ENCODE measurements at places on chromosomes 3 and 15.

DNA sequence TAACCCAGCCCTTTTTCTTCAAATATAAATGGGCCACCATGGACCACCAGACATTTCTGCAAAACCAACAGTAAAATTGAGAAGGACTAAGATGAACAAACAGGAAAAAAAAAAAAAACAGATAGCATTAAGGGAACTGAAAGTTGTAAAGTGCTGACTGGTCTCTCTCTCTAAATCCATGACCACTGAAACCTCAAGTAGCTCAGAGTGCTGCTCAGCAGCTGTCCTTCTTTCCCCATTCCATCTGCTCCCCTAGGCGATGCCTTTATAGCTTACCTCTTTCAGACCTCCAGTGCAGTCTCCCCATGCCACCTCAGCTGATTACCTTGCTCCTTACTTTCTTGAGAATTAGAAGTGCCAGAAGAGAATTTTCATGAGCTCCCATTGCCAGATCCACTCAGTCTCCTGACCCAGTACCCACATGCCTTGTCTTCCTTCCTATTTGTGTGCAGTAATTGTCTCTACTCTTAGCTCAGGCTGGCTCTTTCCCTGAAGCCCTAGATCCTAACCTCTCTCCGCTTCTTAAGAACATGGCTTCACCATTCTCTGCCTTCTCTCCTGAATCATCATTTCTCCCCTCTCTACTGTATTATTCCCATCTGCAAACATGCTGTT is 23.9 kb upstream of the XIRP1 start:
- peak; percentile 10 for DNase-seq

GRCh38 chr3:138051947-138052802 is 42.2 kb downstream of the CLDN18 start:
- no peak for DNase-seq

GRCh38 chr3:41522612-41523011 is 323.3 kb downstream of the CTNNB1 start:
- no peak for DNase-seq

GRCh38 chr3:15638891-15639262 is 37.3 kb downstream of the BTD start:
- no peak for DNase-seq

DNA sequence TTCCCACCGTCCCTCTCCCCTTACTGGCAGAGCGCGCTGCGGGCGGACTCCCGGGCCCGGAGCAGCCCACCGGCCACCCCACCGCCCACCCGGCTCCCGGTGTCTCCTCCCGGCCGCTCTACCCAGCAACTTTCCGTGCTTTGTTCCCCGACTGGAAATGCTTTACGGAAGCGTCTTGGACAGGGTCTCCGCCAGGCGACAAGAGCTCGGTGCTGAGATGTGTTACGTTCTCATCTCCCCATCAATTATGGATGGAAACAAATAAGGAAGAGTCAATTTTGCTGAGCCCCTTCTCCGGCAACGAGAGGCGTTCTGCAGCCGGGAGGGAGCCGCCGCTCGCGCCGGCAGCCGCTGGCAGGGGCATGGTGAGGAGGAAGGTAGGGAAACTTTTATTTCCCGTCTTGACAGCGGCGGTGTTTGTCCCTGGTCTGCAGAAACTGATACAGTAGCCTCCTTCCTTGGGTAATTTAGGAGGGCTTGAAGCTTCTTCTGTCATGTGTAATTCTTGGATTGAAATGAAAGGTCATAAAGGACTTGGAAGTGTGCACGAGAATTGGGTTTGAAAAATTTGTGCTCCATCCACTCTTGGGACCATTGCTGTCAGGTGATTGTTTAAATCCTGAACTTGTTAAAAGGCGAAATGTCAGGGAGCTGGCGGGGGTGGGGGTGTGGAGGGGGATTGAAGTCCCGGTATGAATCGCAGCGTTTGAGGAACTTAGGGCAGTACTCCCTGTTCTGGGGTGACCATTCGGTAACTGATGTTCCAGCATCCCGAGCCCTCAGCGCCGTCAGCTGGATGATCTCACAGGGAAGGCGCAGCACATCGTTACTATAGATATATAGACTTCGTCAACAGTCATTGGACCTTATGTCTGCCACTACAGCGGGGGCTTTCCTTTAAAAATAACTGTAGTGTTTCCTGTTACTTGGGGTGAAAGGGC is 1.5 kb downstream of the SEMA6D start:
- DNase-seq = no peak

DNA sequence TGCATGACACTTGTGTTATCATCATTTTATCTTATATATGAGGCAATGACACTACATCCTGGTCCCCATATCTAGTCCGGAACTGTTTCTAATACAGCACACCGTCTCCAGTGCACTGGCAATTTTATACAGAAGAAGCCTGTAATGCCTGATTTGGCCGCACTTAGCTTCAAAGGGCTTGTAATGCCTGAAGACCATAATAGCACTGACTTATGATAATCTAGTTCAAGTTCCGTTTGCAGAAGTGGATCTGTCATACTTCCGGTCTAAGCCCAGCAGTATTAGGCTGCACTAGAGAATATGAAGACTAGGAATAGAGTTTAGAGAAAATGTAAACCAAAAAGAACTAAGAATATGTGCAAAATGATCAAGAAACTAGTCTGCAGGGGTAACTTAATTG is 1.3 kb downstream of the BNIP2 start:
- DNase-seq = no peak

GRCh38 chr15:77144492-77145070 is 73.7 kb upstream of the TSPAN3 start:
- no peak for DNase-seq

DNA sequence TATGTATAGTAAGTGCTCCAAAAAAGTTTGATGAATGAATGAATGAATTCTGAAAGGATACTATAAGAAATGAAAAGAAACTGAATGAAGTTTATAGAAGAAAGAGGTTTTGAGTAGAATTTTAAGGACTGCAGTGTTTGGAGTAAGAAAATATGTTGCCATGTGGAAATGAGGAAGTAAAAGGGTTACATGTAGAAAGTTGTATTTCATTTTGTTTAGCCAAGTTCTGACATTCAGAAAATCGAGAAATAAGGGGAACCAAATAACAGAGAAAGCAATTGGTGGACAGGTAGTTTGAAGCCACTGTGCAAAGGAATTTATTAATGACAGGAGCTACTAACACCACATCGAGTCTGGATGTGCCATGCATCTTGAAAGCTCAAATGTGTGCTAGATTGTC is 200.7 kb downstream of the SATB1 start:
- no peak for DNase-seq

DNA sequence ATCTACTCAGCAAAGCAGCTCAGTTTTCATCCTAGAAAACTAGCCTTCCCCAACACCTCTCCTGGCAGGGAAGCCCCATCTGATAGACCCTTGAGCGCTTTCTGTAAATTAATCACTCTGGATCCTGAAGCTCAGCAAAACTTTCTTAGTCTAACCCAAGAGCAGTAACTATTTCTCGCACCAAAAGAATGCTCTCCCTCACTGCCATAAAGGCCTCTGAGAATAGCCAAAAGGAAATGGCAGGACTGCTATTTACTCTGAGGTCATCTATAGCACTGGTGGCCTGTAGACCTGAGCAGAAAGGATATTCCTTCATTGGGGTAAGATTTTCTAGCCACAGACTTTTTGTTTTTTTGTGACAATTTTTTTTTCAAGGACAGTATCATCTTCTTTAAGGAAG is 345.8 kb upstream of the ADAMTS9 start:
- DNase-seq = no peak

- DNase-seq = no peak
Measured at GRCh38 chr3:193790086-193790990, 197.3 kb downstream of the OPA1 start.

DNA sequence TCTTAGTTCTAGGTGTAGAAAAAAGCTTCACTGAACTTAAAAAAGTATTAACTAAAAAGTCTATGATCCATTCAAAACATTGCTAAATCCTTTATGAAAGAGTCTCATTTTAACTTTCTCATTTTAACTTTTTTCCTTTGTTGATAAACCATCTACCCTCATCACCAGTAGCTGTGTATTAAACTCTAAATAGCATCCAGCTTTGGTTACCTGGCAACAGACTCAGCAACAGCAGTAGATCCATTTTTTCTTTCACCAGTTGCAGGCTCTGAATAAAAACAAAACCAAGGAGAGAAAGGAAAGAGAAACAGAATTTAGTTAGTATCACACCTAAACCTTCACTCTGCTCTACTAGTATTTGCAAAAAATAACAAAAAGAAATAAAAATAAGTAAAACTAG is 51.6 kb downstream of the TP53BP1 start:
- DNase-seq = no peak

GRCh38 chr3:31086698-31087097 is 192.2 kb upstream of the GADL1 start:
- DNase-seq = no peak

- no peak for DNase-seq
Measured at GRCh38 chr3:169363318-169364265, 299.9 kb downstream of the MECOM start.

DNA sequence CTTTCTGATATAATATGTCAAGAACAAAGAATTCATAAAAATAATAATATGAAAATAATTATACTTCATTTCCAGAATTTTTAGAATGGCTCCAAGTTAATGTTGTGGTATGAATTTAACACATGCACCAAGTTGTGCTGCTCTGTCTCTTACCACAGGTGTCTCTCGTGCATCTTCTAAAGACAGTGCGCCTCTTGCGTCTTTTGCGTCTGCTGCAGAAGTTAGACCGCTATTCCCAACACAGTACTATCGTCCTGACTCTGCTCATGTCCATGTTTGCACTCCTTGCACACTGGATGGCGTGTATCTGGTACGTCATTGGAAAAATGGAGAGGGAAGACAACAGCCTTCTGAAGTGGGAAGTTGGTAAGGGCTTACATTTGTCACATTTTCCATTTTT is 246.6 kb downstream of the KCNH8 start:
- DNase-seq = no peak

DNA sequence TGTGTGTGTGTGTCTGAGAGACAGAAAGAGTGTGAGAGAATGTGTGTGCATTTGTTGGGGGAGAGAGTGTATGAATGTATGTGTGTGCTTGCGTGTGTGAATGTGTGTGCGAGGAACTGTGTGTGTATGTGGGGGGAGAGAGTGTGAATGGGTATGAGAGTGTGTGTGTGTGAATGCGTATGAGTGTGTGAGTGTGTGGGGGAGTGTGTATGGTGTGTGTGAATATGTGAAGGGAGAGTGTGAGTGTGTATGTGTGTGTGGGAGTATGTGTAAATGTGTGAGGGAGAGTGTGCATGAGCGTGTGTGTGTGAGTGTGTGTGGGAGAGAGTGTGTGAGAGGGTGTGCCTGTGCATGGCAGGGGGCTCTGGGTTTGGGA is 79.8 kb upstream of the ABHD17C start:
- no peak for DNase-seq

DNA sequence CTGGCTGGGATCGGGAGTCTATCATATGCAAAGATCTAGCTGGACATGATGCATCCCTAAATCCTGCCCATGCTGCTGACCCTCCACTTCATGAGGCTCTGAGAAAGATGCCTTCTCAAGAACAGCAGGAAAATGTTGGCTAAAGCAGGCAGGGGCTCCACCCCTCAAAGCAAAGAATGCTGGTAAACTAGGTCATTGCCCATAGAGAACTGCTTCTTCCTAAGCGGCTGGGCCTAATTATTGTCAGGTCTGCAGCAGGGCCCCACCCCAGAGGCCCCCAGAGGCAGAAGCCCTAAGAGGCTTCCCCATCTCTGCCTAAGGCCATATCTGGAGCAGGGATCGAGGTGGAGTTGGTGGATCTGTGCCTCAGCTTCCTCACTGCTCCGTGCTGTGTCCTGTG is 447.4 kb upstream of the PROK2 start:
- no peak for DNase-seq

DNA sequence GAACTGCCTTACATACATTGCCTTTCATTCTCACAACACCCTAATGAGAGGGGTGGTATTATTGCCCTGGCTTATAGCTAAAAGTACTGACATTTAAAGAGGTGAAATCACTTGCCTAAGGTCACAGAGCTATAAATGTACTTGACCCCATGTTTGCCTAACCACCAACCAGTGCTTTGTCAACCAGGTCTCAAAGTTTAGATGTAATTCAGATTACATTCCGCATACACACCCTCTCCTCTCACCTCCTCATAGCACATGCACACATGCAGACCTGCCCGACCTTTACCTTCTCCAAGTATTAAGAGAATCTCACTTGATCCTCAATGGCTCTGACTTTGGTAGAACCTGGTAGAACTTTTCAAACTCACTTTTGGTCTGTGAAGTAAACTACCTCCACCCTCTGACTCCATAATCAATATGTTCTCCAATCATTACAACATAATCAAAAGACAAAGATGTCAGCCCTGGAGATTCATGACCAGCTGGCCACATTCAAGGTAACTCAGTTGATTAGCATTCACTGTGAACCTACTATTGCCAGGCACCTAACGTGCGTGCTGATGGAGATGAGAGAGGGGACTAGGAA is 63.2 kb upstream of the HES1 start:
- DNase-seq = no peak

All from NCI-H510A (cell line).